ENCODE measurements at places on chromosomes 1 and 21. TPM values are rescaled to one million over a fixed set of nuclear protein-coding genes. Genes with fewer than 3 reads are reported as not detected.

Gene RHEX
- total RNA-seq: 46.0 TPM

Gene STYXL2
- 0.27 TPM for total RNA-seq

Gene PTBP2
- 10.8 TPM for total RNA-seq

Gene MROH9
- total RNA-seq: not detected

Gene NR5A2
- under 0.01 TPM for total RNA-seq

Gene TTC22
- 5.7 TPM for total RNA-seq

Gene AVPR1B
- 3.8 TPM for total RNA-seq

Gene ERO1B
- total RNA-seq: 4.8 TPM

Gene ADPRS
- 42.5 TPM for total RNA-seq

Gene MGST3
- 71.1 TPM for total RNA-seq

Gene C1orf116
- under 0.01 TPM for total RNA-seq

DNA sequence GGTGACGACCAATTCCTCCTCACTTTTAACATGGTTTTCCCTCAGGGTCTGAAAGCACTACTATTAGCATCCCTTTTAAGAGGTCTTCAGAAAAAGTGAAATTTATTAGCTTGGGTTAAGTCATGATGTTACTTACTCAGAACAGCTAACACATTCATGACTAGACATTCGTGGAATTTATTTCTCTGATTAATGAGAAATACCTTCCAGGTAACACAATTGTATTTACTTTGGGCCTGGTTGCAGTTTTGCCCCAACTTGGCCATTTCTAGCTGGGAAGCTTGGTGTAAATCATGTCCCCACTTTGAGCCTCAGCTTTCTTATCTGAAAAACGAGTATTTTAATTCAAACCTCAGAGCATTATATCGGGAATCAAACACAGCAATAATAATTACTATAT lies 119.2 kb upstream of the SPATA6 start:
- no peak for DNase-seq

- DNase-seq: no peak
Observed at GRCh38 chr1:61457526-61458040, 267.4 kb downstream of the TM2D1 start.

DNA sequence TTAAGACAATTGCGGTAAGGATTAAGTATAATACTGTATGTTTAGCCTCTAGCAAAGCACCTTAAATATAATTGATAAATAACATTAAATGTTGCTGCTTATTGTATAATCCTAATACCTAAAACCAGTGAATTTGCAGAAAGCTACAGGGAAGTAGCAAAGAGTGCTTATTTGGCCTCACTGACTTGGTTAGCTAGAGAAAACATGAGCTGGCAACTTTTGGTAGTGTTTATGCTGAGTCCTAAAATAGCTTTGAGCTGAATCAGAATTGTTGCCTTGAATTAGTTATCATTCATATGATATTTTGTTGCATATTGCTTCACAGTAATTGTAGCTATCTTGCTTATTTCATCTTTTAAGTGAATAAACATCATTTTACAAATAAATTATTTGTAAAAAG lies 3.5 kb downstream of the TRIM67 start:
- DNase-seq: no peak

DNA sequence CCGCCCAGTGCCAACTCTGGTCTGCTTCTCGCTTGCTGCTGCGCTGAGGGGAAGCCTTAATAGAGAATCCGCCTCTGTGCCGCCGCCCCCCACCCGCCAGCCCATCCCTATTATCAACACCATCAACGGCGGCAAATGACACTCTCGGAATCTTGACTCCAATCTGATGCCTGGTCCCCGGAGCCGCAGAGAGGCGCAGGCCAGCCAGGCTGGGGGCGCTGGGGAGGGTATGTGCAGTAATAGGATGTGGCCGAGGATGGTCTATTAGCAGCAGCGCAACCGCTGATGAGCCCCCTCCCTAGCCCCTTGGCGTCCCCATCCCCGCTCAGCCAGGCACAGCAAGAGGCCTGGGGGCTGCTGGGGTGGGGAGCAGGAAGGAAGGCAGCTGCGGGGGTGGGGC lies 15.1 kb upstream of the DMBX1 start:
- DNase-seq: no peak

DNA sequence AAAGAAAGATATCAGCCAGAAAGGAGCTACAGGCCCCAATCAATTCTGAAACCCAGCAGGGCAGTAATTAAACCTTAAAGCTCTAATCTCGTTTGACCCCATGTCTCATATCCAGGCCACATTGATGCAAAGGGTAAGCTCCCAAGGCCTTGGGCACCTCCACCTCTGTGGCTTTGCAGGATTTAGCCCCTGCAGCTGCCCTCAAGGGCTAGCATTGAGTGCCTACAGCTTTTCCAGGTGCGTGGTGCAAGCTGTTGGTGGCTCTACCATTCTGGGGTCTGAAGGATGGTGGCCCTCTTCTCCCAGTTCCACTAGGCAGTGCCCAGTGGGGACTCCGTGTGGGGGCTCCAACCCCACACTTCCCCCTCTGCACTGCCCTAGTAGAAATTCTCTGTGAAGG lies 429.9 kb downstream of the NPHP4 start:
- no peak for DNase-seq

GRCh38 chr1:34212673-34213072 lies 36.0 kb downstream of the C1orf94 start:
- no peak for DNase-seq

DNA sequence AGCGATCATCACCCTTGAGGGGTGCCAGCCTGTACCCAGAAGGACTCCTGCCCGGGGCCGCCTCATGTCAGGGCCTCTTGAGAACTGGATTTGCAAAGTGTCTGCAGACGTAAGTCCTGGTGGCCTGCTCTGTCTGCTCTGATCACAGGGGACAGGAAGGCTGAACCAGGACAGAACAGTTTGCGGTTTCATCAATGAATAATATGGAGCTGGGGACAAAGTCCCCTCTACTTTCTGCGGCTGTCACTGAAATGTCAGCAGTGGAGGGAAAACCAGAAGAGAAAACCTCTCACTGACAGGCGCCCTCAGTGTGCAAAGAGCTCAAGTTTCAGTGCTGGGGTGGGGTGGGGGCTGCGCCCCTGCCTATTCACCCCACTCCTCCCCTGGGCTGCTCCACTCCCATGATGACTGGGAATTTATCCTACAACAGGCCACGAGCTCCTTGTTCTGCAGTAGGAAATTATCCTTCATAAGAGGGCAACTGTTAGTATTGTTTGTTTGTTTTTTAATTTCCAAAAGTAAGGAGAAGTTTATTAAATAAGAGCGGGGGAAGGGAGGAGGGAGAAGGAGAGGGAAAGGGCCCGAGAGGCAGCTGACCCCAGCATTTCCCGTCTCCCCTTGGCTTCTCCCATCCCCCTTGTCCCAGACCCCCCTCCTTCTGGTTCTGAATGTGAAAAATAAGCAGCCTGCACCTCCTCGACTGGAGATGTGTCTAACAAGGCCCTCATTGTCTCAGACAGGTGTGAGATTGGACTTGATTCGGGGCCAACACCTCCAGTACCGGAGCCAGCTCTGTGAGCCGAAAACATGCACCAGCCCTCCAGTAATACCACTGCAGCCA lies 149.2 kb downstream of the CLIC6 start:
- no peak for DNase-seq

DNA sequence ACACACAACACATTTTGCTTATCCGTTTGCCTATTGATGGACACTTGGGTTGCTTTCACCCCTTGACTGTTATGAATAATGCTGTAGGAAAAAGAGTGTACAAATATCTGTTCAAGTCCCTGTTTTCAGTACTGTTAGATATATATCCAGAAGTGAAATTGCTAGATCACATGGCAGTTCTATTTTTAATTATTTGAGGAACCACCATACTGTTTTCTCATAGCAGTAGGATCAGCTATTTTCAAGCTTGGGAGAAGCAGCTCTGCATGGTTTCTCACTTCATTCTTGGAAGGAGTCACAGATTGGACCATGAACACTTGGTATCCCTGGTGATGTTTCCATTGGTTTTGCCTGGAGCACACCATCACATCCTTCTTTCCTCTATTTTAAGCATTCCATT lies 114.4 kb upstream of the ZP4 start:
- DNase-seq: no peak

GRCh38 chr1:222759451-222760035 lies 22.5 kb downstream of the FAM177B start:
- no peak for DNase-seq

DNA sequence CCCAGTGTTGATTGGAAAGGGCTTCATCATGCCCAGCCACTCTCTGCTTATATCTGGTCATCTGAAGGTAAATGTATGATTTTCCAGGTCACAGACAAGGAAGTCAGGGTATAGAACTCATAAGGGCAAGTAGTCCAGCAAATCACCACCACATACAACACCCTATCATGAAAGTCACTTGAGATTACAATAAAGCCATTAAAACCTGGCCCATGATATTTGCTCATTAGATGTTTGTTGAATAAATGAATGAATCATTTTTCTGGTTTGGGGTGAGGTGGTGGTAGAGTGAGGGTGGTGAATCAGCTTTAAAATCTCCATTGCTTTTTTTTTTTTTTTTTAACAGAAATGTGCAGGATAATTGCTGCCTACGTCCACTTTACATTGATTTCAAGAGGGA lies 91.9 kb downstream of the TGFB2 start:
- DNase-seq: no peak

- DNase-seq: no peak
Observed at GRCh38 chr1:116558140-116558549, 12.7 kb downstream of the CD58 start.

DNA sequence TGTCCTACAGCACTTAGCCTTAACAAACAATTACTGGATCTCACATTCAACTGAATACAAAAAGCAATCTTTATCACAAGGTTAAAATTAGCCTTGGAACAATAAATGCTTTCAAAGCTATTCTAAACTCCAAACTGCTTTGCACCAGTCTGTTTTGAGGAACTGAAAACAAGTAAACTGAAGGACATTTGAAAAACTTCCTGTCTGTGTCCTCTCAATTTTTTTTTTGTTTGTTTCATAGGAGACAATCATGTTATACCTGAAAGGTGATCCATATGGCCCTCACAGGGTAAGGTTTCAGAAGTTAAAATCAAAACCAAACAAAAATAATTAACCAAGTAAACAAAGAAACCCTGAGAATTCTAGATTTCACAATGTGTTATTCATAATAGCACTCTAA lies 459.1 kb downstream of the DPYD start:
- DNase-seq: no peak

DNA sequence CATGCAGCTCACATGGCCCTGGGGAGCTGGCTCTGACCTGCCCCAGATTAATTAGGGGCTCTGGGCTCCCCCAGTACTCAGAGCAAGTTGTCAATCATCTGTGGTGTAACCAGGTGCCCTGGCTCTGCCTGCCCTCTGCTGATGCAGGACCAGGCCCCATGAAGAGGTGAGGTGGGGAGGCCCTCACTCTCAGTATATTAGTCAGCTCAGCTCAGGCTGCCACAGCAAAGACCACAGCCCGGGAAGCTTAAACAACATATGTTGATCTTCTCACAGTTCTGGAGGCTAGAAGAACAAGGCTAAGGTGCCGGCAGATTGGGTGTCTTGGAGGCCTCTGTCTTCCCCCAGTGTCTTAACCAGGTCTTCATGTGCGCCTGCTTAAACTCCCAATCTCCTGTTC lies 66.5 kb downstream of the FCRL5 start:
- no peak for DNase-seq

GRCh38 chr1:6745073-6745472 lies 40.2 kb upstream of the CAMTA1 start:
- no peak for DNase-seq

DNA sequence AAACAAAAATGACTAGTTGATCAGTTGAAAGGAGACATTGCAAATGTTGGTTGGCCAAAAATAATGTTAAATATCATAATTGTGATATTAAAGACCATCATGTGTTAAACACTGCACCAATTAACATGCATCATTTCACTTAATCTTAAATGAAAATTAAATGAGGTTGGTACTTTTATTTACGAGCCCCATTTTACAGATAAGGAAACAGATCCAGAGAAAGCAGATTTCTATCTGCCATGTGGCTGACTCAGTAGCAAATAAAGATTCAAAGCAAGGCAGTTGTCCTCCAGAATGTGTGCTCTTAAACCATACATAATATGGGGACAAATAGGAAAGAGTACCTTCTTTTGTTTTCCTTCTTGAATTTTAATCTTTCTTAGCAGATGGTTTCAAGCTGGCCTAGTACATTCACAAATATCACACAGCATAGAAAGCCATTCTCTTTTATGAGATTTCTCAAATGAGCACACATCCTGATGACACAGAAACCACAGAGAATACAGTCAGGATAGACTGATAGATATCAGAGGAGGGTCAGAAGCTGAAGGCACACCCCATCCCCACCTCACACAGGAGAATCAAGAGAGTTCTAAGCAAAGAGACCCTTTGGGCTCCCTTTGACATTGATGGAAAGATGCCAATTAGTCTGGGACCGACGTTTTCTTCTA lies 647.9 kb upstream of the CAMK1G start:
- DNase-seq: no peak

- DNase-seq: no peak
Observed at GRCh38 chr1:12380326-12381249, 150.8 kb downstream of the VPS13D start.

- DNase-seq: no peak
Observed at GRCh38 chr21:41772351-41773080, 5.7 kb upstream of the RIPK4 start.

GRCh38 chr1:245587435-245588115 lies 432.8 kb downstream of the KIF26B start:
- no peak for DNase-seq

DNA sequence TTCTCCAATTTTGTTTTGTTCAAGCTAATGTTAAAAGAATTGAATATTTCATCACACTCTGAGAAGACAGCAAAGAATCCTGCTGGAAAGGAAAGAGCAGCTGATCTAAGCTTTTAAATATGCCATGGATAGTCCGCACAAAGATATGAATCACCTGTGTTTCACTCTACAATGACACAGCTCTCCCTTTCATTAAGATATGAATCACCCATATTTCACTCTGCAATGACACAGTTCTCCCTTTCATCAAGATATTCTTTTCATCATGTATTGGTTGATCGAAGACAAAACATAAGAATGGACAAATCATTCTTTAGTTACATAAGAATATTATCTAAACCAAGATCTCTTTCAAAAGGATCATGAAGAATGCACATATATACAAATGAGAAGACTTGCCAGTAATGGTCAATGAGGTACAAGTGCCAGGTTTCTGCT lies 367.3 kb downstream of the SMYD3 start:
- no peak for DNase-seq

DNA sequence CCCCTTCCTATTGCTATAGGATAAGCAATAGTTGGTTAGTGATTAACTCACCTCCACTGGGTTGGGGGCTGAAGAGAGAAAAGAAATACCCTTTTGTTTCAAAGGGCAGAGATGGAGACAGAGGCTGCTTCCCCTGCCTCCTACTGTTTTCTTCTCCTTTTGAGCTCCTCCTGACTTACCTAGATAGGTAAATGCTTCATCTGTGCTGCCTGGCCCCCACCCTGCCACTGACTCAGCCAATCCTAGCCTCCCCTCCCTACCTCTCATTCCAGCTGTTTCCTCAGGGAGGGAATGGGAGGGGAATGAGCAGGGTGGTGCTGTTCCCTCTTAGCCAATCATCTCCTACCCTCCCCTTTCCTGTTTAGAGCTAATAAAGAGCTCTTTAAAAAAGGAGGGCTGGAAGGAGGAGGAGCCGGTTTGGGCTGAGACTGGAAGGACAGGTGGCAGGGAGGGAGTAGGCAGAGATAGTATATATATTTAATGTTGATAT lies at the start of gene C1orf116:
C1orf116 (minus strand) TSS at position 229 of the 490 bp plus-strand sequence. CDS start 5,158 bp downstream, outside the sequence.
- DNase-seq: no peak
